ENCODE measurements at places on chromosomes 7 and 10.
A peak's percentile ranks its signal among the peaks of the same experiment; 100 is the strongest.

DNA sequence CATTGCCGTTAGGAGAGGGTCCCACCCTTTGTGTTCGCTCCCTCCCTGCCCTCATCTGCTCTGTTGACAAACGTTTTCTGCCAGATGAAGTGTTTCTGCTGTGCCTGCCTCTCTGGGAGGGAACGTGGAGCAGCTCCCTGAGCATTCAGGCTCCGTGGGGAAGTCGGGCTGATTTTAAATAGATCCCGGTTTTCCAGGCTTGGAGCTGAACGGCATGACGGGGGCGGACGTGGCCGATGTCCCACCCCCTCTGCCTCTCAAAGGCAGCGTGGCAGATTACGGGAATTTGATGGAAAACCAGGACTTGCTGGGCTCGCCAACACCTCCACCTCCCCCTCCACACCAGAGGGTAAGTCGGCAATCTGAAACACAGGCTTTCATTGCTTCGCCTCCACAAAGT, 101.9 kb upstream of the NPS start:
- no peak for DNase-seq

- DNase-seq: no peak
Measured at GRCh38 chr7:66344166-66344565, 139.0 kb downstream of the TPST1 start.

DNA sequence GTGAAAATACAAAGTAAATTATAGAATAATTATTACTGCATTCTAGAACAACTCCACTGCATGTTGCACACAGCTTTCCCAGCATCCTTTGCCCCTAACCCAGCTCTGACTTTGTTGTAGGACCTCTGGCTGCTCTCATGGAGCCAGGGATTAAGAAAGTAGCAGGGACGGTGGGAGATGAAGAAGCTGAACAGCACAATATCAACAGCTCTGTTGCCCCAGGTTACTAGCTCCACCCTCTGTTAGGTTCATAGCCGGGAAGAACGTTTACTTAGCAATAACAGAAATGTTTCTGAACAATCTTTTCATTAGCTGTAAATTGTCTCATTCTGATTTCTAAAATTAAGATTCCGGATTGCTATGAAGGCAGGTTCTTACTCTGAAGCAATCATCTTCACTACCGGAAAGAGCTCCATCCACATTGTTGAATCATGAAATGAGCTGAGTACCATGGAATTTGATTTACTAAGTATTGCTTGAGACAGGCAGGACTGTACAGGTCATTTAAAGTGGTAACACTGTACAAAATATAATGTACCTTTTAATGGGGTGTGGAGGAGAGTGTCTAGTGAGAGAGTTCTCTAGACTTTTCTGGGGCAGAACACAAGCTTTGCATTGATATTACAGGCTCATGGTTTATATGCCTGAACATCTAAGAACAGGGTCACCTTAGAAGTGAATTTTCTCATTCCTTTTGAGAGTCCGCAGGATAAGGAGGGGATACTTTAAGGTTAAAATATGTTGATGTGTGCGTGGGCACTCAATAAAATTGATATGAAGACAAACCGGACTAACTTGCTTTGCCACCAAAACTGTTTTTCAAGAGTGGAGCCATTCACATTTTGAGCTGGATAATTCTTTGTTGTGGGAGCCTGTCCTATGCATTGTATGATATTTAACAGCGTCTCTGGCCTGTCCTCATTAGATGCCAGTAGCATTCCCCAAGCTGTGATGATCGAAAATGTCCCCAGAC, 20.8 kb upstream of the RAB18 start:
- DNase-seq: peak; percentile 22

DNA sequence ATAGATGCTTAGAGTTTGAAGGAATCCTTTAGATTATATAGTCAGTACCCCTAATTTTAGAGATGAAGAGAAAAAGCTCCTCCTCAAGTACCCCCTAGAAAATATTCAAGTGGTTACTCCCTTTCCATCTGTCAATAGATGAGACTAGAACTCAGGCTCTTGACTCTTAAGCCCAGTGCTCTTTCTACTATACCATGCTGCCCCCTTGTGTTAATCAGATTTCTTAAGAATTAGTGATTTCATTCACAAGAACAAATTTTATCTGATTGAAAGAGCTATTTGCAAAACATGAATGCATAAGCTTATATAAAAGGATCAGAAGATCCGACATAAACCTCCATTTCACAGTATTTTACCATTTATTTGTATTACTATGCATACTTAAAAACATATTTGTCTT, 179.3 kb downstream of the TFEC start:
- peak; percentile 56 for DNase-seq

- no peak for DNase-seq
Measured at GRCh38 chr10:110650265-110650668, 6.1 kb downstream of the RBM20 start.

- DNase-seq: no peak
Measured at GRCh38 chr7:103914147-103914899, 75.1 kb downstream of the RELN start.

DNA sequence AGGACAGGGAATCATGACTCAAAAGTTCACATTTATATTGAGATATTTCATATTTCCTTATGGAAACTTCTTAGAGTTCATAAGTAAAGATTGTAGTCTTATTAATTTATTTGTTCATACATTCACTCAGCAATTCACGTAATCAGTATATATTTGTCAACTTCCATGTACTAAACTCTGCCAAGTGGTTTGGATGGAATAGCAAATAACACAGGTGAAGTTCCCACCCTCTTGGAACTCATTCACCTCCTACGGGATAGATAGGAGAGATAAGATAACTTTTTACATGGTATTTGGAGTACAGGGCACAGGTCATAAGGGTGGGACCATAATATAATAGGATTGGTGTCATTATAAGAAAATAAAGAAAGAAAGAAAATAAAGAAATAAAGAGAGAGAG, 234.0 kb downstream of the CDC14C start:
- DNase-seq: no peak

- DNase-seq: no peak
Measured at GRCh38 chr10:35570397-35570796, 34.7 kb upstream of the GJD4 start.

GRCh38 chr10:31074722-31075086, 43.0 kb upstream of the ZNF438 start:
- DNase-seq: no peak

DNA sequence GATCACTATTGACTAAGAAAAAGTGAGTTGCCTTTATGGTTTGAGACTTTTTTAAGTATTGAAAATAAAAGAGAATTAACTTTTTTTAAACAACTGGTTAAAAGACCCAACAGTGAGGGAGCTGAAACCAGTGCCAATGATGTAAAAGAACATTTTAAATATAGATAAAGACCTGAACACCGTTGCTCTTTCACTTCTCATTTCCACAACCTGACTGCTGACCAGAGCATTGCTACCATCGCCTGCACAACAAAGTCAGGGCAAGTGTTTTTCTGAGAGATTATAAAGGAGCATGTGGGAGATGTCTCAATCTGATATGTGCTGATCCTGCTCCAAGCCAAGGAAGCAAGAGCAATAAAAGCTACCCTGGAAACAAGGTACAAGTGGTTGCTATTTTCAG, 34.7 kb downstream of the IMMP2L start:
- no peak for DNase-seq

DNA sequence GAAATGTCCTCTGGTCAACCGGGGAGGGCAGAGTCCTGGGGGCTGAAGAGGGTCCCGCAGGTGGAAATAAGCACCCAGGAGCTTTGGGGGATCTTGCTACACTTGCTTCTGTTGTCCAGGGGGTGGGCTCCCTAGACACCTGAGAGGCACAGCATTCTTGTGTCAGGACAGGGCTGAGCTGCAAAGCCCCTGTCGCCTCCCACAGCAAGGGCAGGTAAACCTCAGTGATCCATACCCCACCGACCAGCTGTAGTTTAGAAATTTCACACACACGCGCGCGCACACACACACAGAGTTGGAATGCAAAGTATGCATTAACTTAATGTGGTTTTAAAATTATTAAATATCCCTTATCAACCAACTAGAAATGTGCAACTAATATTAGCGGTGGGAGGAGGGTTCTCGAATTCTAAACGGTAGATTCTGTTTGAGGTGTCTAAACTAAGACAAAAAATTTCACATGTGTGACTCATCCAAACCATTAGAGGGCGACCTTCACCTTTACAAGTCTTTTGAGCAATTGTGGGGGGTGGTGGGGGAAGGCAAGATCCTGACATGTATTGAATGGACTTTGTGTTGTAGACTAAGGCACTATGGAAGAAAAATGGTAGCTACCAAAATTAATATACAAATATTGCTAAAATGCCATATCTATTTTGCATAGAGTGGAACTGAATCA, 34.3 kb upstream of the PTF1A start:
- DNase-seq: peak; percentile 17

DNA sequence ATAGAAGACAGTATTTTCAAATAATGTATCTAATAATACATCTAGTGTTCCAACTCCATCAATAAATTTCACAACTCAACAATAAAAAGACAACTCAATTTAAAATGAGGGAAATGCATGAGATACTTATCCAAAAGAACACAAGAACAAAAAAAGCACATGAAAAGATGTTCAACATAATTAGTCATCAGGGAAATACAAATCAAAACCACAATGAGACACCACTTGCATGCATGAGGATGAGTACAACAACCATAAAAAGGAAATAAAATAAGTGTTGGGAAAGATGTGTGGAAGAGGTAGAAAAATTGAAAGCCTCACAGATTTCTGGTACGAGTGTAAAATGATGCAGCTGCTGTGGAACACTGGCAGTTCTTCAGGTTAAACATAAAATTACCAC, 111.6 kb upstream of the PTPRZ1 start:
- DNase-seq: no peak

DNA sequence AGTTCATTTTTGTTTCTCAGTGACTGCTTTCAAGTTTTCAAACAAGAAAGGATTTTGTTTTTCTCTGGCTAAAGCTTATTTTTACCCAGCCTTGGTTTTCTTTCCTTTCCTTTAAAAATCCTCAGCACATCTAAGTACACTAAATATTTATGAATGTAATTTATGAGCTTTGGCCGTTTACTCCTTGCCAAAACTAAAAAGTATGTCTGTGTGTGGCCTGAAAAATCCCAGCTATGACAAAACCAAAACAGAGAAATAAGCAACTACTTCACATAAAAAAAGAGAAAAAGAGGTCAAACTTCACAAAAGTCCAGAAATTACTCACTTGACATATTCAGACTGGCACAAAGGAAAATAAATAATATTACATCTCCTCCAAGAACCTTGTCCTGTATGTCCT, 365.1 kb upstream of the NFE2L3 start:
- DNase-seq: no peak

DNA sequence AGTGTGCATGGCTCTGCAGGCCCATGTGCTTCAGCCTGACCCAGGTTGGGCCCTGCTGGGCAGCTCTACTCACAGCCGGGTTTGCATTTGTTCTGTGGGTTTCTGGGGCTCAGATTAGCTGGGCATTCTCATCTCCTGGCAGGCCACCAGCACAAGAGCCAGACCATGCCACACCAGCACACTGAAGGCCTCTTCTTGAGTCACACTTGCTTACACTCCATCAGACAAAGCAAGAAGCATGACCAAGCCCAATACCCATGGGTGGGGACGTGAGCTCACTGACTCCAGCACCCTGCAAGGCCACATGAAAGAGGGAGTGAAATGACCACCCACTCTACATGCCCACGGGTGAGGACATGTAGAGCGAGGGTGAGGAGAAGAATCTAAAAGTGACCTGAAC, 257.8 kb upstream of the PPP2R2D start:
- no peak for DNase-seq

DNA sequence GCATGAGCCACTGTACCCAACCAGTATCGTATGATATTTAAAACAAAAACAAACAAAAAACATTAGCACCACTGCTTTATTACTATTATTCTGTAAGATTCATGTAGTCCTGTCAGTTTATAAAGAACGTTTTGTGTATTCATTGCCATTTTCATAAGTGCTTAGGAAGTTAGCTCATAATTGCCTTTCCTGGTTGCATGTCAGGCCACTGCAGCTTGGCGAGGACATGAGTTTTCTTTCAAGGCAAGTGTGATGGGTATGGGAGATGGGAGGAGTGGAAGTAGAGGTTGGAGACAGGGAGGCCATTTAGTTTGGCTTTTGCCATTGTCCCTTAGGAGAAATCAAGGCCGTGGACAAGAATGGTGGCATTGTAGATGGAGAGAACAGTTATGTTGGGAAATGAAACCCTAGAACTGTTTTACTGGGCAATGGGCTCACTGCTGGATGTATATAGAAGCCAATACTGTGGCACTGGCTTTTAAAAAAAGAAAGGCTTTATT, 48.9 kb downstream of the TYW1 start:
- no peak for DNase-seq

- no peak for DNase-seq
Measured at GRCh38 chr10:106320876-106321275, 843.6 kb downstream of the SORCS1 start.

GRCh38 chr10:29081951-29082685, 206.8 kb upstream of the LYZL1 start:
- no peak for DNase-seq

GRCh38 chr10:34177445-34177844, 637.7 kb downstream of the PARD3 start:
- no peak for DNase-seq

GRCh38 chr10:71502851-71503250, 106.1 kb downstream of the CDH23 start:
- DNase-seq: no peak

- DNase-seq: no peak
Measured at GRCh38 chr7:13457790-13458189, 531.7 kb downstream of the ETV1 start.

DNA sequence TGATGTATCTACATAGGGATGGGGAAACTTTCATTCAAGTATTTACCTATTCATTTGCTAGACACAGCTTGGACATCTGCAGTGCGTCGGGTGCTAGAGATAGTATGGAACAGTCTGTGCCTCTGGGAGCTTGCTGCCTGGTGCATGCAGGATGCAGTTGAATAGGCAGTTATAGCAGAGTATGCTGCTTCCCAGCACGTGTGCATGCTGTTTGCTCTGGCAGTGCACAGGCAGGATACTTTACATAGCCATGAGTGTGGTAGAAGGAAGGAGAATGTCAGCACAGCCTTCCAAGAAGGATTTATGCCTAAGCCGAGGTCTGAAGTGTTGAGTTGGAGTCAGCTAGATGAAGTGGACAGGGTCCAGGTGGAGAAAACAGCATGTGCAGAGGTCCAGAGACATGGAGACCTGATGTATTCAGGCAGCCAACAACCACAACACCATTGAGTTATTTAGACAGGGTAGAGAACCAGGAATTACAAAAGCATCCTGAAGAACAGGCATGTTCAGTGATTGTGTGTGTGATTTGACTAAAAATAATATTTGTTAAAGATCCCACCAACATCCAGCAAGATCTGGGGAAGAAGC, 8.1 kb downstream of the MAP3K8 start:
- no peak for DNase-seq

DNA sequence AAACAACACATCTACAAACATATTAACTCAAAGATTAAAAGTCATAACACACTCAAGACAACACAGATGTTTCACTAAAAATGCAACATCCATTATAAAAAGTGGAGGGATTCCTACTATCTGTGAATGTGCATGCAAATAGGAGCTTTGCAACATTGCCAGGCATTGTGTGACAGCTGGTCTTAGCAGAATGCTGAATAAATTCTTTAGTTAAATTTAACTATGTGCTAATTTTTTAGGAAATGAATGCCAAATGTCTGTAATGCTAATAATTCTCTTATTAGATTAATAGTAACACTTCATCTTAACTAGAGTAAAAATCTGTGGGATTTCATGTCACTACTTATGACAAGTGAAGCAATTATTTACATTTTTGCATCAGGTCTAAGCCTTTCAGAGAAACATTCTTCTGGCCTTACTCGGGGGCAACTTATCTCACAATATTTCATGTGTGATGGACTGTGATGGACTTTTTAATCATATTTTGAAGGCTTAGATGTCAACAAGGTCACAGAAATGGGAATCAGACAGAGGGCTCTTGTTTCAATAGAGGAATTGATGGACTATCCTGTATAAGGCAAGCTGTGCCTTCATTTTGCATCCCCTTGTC, 524.6 kb upstream of the KCND2 start:
- DNase-seq: no peak

Data from SW 1271 (cell line).